T follicular helper cell (primary cell): ENCODE measurements at places on chromosomes 11 and 22.

GRCh38 chr11:56314844-56315243, at the start of gene OR8K3:
TSS of gene OR8K3 (plus strand) at chr11:56315144. CDS start at chr11:56318307, 3,163 bp downstream.
- DNase-seq, result no peak

DNA sequence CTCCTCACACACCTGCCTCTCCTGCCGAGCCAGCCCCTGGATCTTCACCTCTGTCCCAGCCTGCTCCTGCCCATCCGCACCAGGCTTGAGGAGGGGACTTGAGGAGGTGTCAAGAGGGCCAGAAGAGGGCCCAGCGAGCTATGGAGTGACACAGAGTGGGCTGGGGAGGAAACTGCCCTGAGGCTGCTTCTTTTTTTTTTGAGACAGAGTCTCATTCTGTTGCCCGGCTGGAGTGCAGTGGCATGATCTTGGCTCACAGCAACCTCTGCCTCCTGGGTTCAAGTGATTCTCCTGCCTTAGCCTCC, 21.9 kb upstream of the CDON start:
- no peak for DNase-seq

DNA sequence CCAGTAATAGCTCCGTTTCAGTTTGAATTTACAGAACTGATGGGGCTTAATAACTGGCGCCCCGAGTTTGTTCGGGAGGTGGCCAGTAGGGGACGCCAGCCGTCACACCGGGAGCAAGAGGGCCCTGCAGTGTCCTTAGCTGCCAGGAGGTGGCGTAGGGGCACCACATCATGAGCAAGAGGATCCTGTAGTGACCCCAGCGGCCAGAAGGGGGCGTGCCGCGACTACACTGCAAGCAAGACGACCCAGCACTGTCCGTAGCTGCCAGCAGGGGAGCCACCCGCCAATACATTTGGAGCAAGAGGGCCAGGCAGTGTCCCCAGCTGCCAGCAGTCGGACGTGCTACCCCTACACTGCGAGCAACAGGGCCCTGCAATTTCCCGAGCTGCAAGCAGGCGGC, 663.7 kb upstream of the B3GAT1 start:
- DNase-seq, result peak; percentile 43

DNA sequence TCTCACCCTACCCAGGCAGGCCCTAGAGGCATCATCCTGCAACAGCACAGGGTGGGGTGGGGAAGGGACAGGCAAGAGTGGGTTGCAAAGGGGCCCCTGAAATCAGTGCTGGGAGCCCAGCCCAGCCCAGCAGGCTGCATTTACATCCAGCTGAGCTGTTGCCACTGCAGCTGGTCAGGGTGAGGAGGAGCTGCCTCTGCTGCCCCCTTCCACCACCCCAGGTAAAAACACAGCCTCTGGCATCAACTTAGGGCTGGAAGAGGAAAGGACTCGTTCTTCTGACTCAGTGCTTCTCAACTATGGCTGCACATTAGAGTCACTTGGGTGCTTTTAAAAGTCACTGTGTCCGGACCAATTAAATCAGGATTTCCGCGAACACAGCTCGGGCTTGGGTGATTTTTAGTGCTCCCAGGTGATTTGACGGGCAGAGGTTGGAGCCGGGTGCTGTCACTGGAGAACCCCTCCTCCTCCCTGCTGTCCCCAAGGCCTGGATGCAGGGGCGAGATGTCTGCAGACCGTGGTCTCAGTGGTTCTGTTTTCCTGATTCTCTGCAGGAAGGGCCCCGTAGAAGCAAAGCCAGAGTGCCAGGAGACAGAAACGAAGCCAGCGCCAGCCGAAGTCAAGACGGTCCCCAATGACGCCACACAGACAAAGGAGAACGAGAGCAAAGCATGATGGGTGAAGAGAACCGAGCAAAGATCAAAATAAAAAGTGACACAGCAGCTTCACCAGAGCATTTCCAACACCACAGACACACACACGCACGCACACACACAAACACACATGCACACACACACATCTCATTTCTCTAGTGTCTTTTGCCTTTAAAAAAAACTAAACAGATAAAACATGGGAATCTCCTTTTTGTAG, 39.4 kb upstream of the TTC12 start:
- no peak for DNase-seq

- no peak for DNase-seq
Observed at GRCh38 chr11:122099374-122100036, 16.5 kb downstream of the BLID start.

DNA sequence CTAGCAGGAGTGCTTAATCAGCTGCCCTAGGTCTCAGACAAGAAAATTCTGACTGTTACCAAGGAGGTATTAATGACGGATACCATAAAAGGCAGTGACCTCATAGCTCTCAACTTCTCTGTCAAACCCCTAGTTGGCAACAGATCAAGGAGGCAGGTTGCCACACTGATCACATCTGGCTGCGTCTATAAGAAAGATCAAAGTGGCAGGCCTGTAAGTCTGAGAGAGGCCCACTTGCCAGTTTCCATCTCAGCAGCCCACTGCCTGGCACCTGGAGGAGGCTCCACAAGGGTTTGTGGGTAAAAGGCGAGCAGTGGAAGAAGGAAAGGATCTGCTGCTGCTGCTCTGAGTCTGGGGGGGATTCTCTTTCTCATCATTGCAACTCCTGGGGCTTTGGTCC, 239.6 kb upstream of the MPPED2 start:
- no peak for DNase-seq

DNA sequence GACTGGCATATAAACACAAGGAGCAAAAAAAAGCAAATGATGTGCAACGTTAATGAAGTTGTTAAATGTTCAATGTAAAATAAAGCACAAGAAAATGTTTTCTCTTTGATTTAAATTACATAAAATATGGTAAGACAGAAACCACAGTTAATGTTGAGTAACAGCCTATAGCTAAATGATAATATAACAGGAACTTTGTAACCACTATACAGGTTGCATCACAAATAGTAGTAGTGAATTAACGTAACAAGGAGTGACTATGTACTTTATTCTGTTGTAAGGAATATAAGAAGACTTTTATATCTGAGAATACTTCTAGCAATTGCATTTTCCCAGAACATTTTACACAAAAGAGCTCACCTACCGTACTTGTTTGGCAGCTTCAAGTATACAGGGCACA, 16.9 kb downstream of the SAAL1 start:
- DNase-seq, result no peak

GRCh38 chr22:49585461-49586243, 242.0 kb downstream of the BRD1 start:
- no peak for DNase-seq

DNA sequence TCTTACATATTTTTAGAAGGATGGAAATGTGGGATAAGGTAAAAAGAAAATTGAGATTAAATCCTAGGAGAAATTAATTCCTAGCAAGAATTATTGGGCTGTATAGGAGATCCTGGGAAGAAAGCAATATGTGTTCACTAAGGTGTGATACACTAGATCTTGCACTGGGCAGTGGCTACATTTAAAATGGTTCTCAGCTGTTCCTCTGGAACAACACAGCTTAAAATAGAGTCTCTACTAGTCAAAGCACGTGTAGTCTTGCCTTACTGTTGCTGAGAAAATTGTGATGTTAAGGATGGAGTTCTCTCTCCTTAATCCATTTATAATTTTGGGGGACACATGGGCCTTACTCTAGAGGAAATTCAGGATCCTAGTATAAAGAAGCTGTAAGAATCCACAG, 54.9 kb downstream of the EXT2 start:
- no peak for DNase-seq

GRCh38 chr22:34475886-34476285, 555.6 kb upstream of the LARGE1 start:
- no peak for DNase-seq

DNA sequence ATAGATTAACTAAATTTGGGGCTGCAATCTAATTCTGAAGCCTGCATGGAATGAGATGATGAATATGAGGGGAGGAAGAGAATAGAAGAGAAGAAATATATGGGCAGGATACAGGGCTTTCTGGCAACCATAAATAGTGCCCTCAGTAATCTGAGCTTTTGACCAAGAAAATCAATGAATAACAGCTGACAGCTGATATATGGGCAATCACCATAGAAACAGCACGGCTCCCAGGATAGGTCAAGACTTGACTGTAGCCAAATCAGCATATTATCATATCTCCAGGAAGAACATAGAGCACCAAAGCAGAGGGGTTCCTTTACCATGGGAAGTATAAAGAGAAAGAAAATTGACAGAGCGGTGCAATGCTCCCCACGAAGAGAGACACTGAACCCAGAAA, 643.8 kb upstream of the TENM4 start:
- no peak for DNase-seq

- DNase-seq, result no peak
Observed at GRCh38 chr11:29258411-29258810, 758.4 kb downstream of the KCNA4 start.

DNA sequence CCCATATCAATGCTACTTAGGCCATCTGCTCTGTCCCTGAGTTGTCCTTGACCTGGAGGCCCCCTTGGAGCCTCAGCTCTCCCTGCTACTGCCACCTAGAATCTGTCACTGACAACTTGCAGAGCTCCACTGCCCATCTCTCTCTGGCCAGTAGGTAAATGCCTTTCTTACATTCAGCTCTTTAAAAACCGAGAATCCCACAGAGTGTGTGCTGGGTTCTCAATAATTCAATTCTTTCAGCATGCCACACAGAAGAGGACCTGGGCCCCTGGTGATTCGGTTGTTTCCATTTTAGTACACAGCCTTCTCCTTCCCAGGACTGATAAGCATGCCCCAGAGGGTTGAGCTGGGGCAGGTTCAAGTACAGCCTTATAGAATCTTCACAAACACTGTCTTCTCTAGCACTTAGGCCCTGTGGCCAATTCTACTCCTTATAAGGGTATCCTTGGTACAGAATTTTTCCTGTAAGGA, 22.0 kb upstream of the IPO7 start:
- no peak for DNase-seq

- DNase-seq, result no peak
Observed at GRCh38 chr22:43510281-43511070, 98.7 kb downstream of the MPPED1 start.

DNA sequence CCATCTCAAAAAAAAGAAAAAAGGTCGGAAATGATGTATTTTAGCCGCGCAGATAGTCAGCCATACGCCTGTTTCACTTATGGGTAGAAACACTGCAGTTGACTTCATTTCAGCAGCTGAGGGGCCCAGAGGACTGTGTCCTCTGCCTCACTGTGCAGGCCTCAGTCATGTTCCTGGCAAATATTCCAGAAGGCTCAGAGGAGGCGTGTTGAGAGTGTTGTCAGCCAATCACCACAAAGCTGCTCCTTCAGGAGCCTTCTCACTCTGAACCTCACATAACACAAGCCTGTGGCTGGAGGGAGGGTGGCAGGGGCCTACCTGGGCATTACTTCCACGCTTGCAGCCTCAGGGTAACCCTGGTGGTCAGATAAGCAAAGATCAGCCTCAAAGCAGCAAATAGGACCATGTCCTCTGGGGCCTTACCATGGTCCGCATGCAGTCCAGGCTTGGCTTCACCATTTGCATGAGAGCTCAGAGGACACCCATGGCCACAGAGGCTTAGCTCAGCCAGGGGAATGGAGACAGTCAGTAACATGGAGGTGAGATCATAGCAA, 17.3 kb upstream of the TREH start:
- DNase-seq, result no peak

GRCh38 chr11:94768602-94769541, 716 bp downstream of the AMOTL1 start:
- no peak for DNase-seq

- DNase-seq, result no peak
Observed at GRCh38 chr11:65295001-65295400, 19.7 kb upstream of the CDC42EP2 start.

DNA sequence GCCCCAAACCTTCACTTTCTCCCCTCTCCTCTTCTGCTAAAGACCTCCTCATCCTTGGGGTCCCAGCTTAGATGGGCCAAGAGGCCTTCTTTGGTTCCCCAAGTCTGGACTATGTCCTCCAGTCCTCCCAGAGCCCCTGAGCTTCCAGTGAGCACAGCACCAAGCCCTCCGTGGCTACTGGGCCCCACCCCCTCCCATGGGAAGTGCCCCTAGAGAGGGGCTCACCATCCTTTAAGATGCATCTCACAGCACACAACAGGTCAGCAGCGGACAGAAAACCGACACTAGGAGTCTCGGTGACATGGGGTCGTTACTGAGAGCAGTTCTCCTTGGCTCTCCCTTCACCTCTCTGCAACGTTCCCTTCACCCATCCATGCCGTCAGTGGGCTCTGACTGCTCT, 2.7 kb downstream of the LRRC32 start:
- DNase-seq, result no peak

GRCh38 chr11:129184581-129184980, 7.5 kb downstream of the ARHGAP32 start:
- DNase-seq, result no peak

DNA sequence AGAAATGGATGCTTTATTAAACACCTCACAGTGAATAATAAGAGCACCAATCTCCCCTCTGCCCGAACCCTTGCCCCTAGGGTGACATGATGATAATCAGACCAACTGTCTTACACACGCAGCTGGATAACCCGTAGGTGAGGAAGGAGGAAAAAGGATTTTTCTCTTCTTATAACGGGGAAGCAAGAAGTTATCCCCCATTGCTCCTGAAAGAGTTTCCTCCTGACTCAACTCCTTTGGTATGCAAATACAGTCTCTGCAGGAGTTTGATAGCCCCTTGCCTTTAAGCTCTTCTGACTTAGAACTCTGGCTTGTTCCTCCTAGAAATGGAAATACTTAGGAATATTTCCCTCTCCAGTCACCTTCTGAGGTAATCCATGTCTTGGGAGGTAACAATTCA, 455.8 kb downstream of the TMEM135 start:
- no peak for DNase-seq

DNA sequence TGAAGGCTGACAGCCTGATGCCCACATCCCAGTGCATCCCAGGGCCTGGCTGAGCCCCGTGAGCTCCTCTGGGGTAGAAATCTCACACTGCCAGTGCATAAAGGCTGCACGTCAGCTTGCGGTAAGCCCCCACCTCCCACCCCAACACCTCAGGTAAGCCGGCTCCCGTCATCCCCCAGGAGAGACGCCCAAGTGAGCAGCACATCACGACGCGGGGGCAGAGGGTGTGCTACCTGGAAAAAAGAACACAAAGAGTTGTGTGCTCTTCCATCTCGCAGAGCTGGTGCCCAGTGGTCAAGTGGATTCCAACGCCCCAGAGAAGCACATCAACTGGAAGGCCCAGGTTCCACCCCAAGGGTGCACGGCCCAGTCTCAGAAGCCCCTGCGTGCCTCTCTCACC, 50.0 kb downstream of the IGSF9B start:
- DNase-seq, result no peak
